ENCODE measurements at places on chromosomes 1 and 21.

GRCh38 chr1:45543581-45544417 lies 6.8 kb upstream of the AKR1A1 start:
- no peak for DNase-seq

- no peak for DNase-seq
These were observed 3.9 kb upstream of the RPTN start for GRCh38 chr1:152162792-152163463.

DNA sequence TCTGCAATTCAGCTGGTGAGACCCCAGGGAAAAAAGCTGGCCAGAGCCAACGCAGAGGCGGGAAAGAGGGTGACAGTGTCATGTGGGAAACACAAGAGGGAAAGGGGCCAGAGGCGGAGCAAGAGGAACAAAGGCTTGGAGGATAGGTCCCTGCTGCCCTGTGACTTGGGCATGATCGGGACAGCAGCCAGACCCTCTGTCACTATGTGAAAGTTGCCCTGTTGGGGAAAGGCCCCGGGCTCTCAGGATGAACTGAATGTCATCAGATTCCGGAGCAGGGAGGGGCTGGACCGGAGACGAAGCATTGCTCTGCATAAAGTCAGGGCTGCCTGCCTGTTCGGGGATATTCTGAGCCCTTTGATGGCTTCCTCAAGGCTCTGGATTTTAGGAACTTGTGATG lies 5.7 kb upstream of the ELF3 start:
- DNase-seq: no peak

GRCh38 chr1:204361341-204361771 lies 1.6 kb upstream of the PLEKHA6 start:
- no peak for DNase-seq

GRCh38 chr1:62196086-62196690 lies 1.5 kb downstream of the L1TD1 start:
- no peak for DNase-seq

- no peak for DNase-seq
These were observed at the start of gene RIPPLY3 for GRCh38 chr21:37006486-37007291. Gene RIPPLY3, plus strand, starts transcription at chr21:37006702. Its CDS starts 71 bp downstream, at chr21:37006773.

GRCh38 chr1:55481634-55482033 lies 266.5 kb upstream of the USP24 start:
- no peak for DNase-seq

DNA sequence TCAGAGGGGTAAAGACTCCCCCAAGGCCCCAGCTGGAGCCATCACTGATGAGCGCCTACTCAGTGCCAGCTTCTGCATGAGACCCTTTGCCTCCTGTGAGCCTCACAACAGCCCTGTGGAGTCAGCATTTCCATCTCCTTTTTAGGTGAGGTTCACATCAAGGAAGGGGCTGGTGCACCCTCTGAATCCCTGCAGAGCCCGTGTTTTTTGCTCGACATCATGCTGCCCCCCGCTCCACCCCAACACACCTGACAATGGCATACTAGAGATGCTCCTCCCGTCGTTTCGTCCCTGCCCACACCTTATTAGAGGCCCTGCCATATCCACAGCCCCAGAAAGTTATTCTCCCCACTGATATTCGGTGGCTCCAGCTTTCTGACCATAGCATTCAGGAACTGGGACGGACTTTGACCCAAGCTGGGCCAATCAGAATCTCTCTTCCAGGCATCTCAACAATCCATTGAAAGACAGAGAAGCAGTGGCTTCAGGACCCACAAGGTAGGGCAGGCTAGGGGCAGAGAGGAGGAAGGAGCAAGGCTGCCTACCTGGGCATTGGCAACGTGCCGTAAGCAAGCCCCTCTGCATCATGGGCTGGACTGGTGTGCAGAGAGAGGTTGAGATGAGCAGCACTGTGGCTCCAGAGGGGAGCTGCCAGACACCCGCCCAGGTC lies 32.7 kb downstream of the EPHA10 start:
- DNase-seq: no peak

GRCh38 chr1:9601942-9602793 lies 13.5 kb downstream of the TMEM201 start:
- DNase-seq: no peak

- no peak for DNase-seq
These were observed 67.9 kb downstream of the OLFM3 start for GRCh38 chr1:101928829-101929228.

- DNase-seq: no peak
These were observed 8.6 kb downstream of the ADAMTSL4 start for GRCh38 chr1:150557813-150558212.

DNA sequence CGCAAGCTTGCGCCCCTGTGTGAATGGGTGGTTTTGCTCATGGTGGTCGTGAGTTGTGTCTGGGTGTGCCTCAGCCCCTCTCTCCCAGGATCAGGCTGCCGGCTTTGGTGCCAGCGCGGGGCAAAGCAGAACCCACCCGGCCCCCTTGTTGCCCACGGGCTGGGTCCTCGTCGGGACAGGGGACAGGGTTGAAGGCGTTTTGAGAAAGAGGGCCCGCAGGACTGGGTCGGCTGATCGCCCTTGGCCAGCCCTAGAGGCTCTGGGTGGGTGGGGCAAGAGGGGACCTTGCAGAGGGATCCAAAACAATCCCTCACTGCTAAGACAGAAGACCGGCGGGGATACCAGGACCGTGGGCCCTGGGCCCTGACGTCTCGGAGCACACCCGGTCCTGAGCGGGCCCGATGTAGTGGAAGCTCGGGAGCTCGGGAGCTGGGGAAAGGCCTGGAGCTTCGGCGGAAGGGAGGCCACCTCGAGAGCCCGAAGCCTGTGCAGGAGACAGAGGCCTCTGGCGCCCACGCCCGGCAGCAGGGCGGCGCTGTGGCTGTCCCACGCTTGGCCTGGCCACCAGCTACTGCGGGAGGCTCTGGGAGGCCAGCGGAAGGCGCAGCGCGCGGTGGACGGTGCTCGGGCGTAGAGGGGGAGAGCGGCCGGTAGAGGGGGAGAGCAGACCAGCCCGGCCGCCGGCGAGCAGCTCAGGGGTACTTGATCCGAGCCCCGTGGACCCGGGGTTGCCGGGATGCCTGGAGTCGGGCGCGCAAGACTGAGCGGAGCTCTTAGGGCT lies 2.8 kb upstream of the ZNF678 start:
- no peak for DNase-seq

- DNase-seq: no peak
These were observed 119.3 kb upstream of the CDC42BPA start for GRCh38 chr1:227437495-227438008.

- no peak for DNase-seq
These were observed 81.8 kb downstream of the KIF1B start for GRCh38 chr1:10292188-10292587.

DNA sequence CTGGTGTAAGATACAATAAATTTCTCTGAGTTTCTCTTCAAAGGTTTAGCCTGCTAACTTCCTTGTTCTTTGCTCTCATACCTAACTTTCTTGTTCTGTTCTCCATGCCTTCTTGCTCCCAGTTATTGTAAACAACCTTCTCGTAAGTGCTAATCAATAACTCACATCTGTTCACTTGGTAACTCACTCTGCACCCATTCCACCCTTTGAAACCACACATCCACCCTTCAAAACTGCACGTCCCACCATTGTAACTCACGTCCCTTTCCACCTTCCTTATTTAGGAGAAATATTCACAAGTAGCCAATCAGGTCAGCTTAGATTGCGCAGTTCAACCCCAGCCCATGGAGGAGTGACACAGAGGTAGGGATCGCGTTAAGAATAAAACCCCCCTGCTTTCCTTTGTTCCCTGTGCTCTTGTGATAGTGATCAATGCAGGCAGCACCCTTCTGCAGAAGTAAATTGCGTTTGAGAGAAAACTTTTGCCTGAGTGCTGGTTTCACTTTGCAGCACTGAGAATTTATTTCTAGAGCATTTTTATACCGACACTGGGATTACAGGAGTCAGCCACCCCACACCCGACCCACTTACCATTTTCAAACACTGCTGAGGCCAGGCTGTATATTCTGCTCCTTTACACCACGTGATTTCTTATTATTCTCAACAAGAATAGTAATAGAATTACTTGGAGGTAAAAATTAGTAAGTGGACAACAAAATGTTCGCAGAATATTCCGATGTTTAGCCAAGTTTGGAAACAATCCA lies 789.2 kb upstream of the RGS18 start:
- no peak for DNase-seq

DNA sequence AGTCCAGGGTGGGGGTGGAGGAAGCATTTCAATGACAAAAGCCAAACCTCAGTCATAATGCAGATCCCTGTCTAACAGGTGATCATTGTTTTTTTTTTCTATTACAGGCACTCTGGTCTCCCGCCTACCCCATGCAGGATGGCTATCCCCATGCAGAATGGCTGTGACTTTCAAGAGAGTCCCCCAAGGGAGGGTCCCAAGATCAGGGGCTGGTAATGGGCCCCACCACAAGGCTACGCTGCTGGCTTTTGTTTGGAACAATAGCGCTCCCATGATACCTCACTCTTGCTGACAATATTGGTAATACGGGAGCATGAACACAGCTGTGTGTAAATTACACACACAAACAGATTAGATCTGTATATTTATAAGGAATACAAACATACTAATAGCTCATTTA lies 119.4 kb downstream of the SLC45A1 start:
- DNase-seq: no peak

DNA sequence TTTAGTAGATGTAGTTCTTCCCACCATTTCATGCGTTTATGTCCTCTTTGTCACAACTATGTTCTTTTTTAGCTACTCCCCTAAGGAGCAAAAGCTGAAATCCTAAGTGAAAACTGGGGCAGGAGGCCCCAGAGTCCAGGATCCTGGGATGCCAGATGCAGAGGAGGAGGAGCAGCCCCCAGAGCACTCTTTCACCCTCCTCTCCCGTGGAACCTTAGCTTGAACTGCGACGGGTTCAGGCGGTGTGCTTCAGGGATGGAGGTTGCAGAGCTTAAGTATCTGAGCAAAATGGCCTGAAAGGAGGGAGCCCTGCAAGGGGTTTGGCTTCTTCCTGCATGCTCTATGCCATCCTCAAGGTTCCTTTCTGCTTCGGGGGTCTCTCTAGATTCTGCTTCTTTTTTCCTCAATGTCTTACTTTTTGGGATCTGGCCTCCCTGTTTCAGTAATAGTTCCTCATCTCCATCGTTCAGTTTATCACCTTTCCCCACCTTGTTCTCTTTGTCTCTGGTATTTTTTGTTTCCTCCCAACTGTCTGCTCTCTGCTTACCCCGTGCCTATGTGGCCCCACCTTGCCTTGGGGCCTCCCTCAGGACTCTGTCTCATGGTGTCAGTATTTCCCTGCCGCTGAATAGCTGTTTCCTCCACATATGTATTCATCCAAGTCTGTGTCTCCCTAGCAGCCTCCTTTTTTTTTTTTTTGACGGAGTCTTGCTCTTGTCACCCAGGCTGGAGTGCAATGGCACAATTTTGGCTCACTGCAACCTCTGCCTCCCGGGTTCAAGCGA lies 2.7 kb upstream of the NHLH1 start:
- DNase-seq: no peak
